ENCODE measurements at places on chromosomes 6 and 20. TPM values are rescaled to one million over a fixed set of nuclear protein-coding genes. Genes with fewer than 3 reads are reported as not detected.

DNA sequence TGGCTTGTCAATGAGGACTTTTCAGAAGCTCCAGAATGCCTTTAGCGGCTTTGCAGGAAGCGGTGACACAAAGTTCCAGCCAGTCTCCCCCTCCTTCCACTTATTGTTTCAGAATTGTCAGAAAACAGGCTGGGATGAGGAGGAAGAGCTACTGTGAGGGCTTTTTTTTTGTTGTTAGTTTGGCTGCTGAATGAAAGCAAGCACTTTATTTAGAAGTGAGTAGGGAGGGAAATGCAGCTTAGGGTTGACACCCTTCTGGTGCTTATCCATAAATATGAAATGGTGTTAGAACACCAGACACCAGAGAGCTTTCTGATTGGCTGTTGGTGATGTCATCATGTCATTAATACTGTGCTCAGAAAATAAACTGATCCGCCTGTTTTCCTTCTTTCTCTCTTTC is 251.5 kb downstream of the SOX4 start:
- no peak for DNase-seq

DNA sequence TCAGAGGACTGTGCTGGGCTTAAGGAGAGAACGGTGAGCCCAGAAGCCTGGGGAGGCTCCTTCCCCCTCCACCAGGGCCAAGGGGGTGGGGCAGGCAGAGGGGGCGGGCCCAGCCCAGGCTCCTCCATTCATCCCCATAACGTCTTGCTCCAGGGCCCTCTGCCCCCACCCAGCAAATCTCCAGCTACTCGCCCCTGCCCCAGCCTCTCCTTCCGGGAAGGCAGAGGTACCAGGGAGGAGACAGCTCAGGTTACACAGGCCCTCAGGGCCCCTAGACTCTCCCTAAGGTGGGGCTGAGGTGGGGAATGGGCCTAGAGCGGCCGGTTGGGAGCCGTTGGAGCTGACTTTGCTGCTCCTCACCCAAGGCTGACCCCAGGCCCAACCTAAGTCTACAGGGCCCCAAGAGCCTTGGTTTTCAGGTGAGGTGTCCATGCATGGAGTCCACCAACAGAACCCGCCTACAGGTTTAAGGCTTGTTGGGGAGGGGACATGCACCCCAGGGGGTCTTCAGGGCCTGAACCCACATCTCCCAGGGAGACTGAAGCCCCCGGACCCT is 1.2 kb downstream of the LAMA5 start:
- peak; percentile 89 for DNase-seq

DNA sequence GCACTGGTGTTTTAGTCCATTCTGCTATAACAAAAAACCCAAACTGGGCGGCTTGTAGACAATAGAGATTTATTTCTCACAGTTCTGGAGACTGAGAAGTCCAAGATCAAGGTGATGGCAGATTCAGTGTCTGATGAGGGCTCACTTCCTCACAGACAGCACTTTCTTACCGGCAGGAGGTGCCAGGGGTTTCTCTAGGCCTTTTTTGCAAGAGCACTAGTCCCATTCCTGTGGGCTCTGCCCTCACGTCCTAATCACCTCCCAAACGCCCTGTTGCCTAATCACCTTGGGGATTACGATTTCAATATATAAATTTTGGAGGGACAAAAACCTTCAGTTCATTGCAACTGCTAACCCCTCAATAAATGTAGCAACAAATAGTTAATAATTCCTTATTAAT is 140.0 kb upstream of the SGK1 start:
- DNase-seq = no peak

Gene MEI4
- not detected for total RNA-seq

Gene NSFL1C
- total RNA-seq = 33.4 TPM

- peak; percentile 24 for DNase-seq
These were observed 2.8 kb downstream of the ACSS1 start for GRCh38 chr20:25054995-25055629.

DNA sequence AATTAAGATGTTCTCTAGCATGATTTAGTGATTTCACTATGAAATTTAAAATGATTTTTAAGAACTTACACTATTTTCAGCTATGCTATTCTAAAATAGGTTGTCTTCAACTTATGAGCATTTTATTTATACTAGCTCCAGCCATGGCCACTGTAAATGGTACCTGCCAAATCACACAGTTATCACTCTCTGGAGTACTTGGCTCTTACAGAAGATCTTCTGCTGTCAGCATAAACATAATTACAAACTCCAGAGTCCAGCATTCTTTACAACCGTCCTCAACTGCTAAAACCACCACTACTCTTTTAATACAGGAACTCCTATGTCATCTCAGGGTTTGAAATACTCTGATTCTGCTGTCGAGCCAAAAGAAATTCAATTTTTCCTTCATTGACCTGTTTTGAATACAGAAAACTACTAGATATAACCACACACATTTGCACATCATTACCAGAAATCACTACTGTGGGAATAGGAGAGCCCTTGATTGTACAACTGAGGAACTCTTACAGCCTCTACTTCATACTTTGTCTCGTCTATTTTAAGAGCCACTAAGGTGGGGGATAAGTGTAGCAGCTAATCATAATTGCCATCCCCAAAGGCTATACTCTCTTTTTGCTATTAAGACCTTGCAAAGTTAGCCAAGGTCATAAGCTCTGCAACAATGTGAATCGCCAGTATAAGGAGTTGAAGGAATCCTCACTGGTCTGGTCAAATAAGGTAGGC is 93.7 kb downstream of the PHIP start:
- DNase-seq = no peak

GRCh38 chr6:134768931-134769330 is 181.0 kb downstream of the ALDH8A1 start:
- no peak for DNase-seq

DNA sequence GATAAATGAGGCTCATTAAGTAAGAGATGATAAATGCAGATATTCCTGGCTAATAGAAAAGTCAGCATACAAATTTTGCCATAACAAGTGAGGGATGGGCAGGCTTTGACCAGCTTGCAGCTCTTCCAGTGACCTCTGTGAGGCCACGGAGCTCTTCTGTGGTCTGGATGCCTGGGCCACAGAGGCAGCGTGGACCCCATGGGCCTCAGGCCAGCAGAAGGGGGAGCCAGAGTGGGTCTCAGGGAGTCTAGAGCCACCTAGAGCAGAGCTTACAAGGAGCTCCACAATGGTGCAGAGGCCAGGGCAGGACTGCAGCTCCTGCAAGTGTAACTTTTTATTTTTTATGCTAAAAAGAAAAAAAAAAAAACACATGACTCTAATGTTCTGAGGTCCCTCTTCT is 165.1 kb downstream of the ARID1B start:
- DNase-seq = no peak

Gene ECI2
- total RNA-seq = 45.6 TPM

Gene TDP2
- total RNA-seq = 21.0 TPM

Gene CST2
- not detected for total RNA-seq

DNA sequence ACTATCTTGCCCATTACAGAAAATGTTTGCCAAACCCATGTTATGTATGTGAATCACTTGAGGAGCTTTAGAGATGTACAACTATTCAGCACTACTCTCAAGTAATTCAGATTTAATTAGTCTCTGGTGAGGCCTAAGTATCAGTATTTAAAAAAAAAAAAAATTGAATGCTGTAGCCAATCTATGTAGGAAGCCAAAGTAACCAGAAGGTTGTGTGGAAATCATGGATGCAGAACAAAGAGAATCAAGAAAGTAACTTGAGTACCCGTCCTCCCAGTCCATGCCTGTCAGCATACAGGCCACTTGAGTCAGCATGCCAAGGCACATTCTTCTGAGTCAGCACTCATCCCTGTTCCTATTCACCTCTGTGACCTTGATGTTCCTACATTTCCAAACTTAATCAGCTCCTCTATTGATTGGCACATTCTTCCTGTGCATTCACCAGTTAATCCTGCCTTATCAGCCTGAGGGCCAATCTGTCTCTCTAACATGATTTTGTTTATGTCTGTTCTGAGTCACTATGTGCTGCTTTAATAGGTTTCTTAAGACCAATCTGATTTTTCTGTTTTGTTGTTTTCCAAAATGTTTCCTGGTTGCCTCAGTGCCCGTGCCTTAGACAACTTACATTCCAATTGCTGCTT is 165.6 kb downstream of the KCNQ5 start:
- peak; percentile 5 for DNase-seq
